ENCODE measurements at places on chromosomes 13 and 19.

GRCh38 chr13:39483326-39483725, 119.7 kb downstream of the LHFPL6 start:
- DNase-seq = no peak

DNA sequence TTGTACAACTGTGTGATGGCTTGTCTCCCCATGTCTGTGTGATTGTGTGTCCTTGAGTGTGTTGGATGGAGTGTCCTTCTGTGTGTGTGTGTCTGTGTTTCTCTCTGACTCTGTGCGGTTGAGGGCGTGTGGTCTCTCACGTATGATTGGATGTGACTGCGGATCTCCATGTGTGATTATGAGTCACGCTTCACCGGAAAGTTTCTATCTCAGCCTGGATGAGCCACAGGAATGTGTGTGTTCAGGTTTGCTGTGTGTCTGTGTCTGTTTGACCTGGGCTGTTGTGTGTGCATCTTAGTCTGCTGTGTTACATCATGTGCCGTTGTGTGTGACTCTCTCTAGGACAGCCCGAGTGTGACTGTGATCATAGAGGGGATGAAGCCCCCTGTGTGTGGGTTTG, 15.5 kb upstream of the ZNF835 start:
- DNase-seq = no peak

DNA sequence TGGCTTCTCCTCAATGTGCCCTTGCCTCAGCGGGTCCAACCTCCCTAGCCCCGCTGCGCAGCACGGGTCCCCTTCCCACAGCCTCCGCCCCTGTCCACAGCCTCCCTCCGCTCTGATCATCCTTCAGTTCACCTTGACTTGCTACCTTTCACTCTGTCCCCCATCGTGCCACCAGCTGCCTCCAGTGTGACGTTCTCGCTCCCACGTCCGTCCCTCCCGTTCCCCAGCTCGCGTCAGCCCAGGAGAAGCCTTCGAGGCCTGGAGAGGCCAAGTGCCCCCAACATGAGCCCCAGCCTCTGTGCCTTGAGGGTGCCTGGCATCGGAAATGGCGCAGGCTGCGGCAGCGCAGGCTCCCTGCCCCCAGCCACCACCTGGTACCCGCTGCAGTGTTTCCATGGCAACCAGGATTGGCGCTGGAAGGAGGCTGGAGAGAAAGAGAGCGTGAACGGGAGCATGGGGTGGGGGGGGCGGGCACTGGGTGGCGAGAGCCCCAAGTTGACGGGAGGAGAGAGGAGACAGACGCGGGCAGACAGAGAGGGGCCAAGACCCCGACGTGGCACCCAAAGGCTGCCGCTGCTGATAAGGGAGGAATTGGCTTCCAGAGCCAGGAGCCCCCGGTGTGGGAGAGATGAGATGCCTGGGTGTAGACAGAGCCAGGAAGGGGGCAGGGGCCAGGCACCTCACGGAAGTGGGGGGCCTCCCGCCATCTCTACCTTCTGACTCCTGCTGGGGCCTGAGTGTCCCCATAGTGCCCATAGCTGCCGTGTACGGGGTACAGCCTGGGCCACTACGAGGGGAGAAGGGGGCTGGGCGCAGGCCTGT, 844 bp upstream of the ASPDH start:
- DNase-seq = no peak

- no peak for DNase-seq
Measured at GRCh38 chr13:48278806-48279205, 24.7 kb upstream of the RB1 start.

DNA sequence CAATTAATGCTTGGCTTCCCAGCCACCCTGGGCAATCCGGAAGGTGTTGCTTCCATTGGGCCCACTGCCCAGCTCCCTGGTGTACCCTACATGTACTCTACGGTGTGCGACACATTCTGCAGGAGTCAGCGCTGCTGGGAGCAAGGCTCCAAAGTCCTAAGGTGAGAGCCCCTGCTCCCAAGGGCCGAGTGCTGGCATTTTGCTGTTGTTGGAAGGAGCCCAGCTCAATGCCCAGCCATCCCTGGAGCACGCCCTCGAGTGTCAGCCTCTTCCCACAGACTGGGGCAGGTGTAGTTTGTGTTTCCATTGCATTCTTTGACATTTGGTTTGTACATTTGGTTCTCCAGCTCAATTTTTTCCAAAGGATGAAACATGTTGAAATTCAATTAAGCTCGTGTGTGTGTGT, 64.6 kb downstream of the GGACT start:
- DNase-seq = no peak

- no peak for DNase-seq
Measured at GRCh38 chr13:35693134-35693784, 216.8 kb upstream of the MAB21L1 start.

- no peak for DNase-seq
Measured at GRCh38 chr19:19445911-19446361, 40.5 kb downstream of the GATAD2A start.

DNA sequence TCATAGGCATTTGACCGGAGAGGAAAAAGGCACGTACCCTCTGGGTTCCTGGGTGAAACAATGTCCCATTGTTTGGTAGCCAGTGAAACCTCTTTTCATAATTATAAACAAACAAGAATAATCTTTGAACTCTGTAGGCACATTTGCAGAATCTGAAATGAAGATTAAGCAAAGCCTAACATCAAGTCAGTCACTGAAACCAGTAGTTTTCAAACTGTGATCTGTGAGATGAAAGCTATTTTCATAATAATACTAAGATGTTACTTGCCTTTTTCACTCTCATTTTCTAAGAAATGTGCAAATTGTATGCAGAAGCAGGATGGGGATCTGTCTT, 105.4 kb downstream of the WDFY2 start:
- no peak for DNase-seq

GRCh38 chr13:98385606-98386005, 191.3 kb downstream of the STK24 start:
- DNase-seq = no peak

DNA sequence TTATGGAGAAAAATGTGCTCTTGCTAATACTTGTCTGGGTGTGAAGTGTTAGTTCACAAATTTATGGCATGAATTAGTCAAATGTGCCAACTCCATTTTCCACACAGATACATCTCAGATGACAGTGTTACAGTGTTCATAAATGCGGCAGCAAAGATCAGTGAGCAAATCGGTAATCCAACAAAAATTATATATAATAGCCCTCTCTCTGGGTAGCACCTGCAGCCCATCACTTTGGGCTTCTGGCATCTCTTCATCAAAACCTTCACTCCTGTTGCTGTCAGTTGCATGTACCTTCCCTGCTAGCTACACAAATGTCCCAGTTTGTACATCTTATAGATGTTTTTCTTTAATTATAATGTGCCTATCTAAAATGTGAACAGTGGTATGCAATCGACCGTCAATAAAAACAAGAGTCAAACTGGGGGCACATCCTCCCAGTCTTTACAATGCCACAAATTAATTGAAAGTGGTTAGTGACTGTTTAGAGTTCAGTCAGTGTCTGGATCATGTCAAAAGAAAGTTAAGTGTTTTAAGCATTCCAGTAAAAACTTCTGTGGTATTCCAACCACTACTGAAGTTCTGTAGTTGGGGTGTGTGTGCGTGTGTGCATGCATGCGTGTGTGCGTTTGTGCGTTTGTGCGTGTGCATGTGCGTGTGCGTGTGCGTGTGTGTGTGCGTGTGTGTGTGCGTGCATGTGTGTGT, 448.9 kb downstream of the DCT start:
- DNase-seq = no peak

DNA sequence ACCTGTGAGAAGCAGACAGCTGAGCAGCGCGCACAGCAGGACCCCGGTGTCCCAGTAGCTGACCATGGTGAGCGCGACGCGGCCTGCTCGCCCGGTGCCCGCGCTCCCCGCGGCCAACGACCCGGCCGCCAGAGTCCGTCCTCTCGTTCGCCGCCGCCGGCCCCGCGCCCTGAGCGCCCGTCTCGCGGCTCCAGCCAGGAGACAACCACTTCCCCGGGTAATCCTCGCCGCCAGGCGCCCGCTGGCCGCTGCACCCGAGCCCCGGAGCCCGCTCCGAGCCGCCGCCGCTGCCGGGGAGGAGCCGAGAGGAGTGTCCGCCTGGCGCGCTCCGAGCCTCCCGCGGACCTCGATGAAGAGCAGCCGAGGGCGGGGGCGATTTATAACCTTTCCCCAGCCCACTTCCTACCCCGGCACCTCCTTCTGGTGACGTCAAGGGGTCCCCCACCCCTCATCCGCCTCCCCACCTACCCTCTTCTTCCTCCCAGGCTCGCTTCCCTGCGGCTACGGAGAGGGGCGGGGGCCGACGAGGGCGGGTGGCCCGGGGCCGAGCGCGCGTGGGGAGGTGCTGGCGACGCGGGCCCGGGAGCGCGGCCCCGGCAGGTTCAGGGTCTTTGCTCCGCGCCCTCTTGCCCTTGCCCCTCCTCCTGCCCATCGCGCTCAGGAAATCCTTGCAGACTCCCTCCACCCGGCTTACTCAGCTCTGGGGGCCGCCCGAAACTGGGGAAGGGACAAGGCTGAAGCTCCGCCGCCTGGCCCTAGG, at the start of gene FLT1:
FLT1 (minus strand) TSS at position 351 of the 760 bp plus-strand sequence; CDS start at position 66, 285 bp downstream.
- DNase-seq = no peak

All from activated CD8-positive, alpha-beta memory T cell treated with anti-CD3 and anti-CD28 coated beads for 48 hours (primary cell).